Glutamatergic neuron (in vitro differentiated cells): ENCODE measurements at places on chromosomes 5 and 9.

DNA sequence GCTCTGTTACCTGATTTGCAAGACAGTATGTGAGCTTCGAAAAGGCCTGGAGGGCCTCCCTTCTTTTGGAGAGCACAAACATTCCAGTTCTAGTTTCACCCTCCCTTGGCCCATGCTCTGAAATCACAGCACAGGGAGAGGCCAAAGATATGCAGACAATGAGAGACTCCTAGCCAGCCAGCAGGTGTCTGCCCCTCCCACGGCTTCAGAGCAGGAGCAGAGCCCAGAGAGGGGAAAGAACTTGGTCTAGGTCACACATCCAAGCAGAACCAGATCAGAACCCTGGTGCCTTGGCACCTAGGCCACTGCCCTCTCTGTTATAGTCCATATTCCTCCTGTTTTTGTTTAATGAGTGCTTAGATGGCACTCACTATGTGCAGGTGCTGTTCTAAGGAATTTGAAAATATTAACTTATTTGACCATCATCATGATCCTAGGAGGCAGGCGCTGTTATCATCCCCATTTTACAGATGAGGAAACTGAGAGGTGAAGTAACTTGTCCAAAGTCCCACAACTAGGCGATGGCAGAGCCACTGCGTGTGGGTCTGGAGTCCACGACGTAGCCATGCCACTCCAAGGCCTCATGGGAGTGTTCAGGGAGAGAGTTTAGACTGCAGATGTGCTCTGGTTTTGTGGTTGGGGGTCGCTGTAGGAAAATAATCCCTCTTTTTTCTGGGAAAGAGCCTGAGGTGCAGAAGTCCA lies 27.2 kb downstream of the TMOD1 start:
- no peaks in the 10 kb centered on the region for H3K36me3 ChIP-seq
- no peak overlapping the region for H3K27ac ChIP-seq
- DNase-seq = no peak
- peaks cover 2% of the 10 kb centered on the region for H3K4me1 ChIP-seq

DNA sequence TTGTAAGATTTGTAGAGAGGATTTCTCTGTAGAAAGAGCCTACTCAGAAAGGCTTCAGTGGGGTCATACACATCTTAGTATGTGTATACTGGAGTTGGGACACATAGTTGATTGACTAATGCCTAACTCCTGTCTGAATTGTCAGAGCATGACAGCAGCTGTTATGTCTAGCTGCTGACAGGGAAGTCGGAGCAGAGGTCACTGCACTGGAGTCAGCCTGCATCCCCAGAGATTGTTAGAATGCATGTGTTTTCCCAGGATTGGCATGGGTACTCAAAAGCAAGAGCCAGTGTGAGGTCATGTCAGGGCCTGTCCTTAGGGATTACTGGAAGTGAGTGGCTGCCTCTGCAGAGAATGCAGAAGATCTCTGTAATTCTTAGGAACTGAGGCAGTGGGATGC lies 82.7 kb downstream of the ITGA1 start:
- H3K27me3 ChIP-seq = no peaks in the 10 kb centered on the region
- H3K27ac ChIP-seq = peak overlapping the region; percentile 35
- no peak overlapping the region for H3K4me3 ChIP-seq
- peaks cover 21% of the 10 kb centered on the region for H3K4me1 ChIP-seq

DNA sequence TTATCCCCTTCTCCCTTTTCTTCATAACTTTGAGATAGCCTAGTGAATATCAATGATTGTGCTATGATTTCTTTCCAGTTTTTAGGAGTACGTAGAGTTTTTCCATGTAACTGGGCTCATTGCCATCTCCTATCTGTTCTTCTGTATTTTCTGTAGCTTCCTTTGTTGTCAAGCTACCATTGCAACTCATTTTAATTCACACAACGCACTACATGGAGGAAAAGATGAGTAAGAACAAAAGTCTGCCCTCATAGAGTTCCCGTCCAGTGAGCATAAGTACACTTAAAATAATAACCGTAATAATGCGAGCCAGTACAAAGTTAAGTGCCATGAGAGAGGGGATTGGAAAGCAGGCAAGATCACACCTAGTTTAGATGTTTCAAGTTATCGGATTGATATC lies 177.7 kb downstream of the PAM start:
- peaks cover 14% of the 10 kb centered on the region for H3K4me1 ChIP-seq
- peaks cover 4% of the 10 kb centered on the region for H3K36me3 ChIP-seq
- DNase-seq = no peak
- H3K27ac ChIP-seq = no peak overlapping the region
- H3K4me3 ChIP-seq = no peak overlapping the region

GRCh38 chr5:155699385-155699784 lies 627.6 kb upstream of the SGCD start:
- H3K4me1 ChIP-seq = no peaks in the 10 kb centered on the region
- H3K27me3 ChIP-seq = no peaks in the 10 kb centered on the region
- H3K27ac ChIP-seq = no peak overlapping the region
- H3K4me3 ChIP-seq = no peak overlapping the region
- H3K36me3 ChIP-seq = no peaks in the 10 kb centered on the region
- DNase-seq = no peak

GRCh38 chr9:71004196-71004595 lies 117.2 kb downstream of the TRPM3 start:
- H3K27ac ChIP-seq = no peak overlapping the region
- no peak for DNase-seq
- no peak overlapping the region for H3K4me3 ChIP-seq
- H3K4me1 ChIP-seq = no peaks in the 10 kb centered on the region

DNA sequence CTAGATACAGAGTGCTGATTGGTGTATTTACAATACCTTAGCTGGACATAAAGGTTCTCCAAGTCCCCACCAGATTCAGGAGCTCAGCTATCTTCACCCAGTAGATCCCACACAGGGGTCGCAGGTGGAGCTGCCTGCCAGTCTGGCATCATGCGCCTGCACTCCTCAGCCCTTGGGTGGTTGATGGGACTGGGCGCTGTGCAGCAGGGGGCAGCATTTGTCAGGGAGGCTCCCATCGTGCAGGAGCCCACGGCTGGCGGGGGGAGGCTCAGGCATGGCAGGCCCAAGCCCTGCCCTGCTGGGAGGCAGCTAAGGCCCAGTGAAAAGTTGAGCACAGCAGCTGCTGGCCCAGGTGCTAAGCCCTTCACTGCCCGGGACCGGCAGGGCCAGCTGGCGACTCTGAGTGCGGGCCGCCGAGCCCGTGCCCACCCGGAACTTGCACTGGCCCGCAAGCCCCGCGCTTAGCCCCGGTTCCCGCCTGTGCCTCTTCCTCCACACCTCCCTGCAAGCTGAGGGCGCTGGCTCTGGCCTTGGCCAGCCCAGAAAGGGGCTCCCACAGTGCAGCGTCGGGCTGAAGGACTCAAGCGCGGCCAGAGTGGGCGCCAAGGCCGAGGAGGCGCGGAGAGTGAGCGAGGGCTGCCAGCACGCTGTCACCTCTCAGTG lies 314.1 kb upstream of the ATP10B start:
- H3K27ac ChIP-seq = no peak overlapping the region
- no peaks in the 10 kb centered on the region for H3K27me3 ChIP-seq
- H3K36me3 ChIP-seq = no peaks in the 10 kb centered on the region
- no peak overlapping the region for H3K4me3 ChIP-seq

GRCh38 chr5:27403243-27403882 lies 365.0 kb upstream of the CDH9 start:
- DNase-seq = no peak
- no peaks in the 10 kb centered on the region for H3K4me1 ChIP-seq
- H3K27me3 ChIP-seq = no peaks in the 10 kb centered on the region
- no peak overlapping the region for H3K4me3 ChIP-seq
- H3K27ac ChIP-seq = no peak overlapping the region
- no peaks in the 10 kb centered on the region for H3K36me3 ChIP-seq

GRCh38 chr5:168653626-168654025 lies 74.5 kb upstream of the PANK3 start:
- no peak overlapping the region for H3K4me3 ChIP-seq
- H3K27me3 ChIP-seq = no peaks in the 10 kb centered on the region
- peaks cover 16% of the 10 kb centered on the region for H3K4me1 ChIP-seq
- DNase-seq = no peak
- H3K27ac ChIP-seq = peak overlapping the region; percentile 30

DNA sequence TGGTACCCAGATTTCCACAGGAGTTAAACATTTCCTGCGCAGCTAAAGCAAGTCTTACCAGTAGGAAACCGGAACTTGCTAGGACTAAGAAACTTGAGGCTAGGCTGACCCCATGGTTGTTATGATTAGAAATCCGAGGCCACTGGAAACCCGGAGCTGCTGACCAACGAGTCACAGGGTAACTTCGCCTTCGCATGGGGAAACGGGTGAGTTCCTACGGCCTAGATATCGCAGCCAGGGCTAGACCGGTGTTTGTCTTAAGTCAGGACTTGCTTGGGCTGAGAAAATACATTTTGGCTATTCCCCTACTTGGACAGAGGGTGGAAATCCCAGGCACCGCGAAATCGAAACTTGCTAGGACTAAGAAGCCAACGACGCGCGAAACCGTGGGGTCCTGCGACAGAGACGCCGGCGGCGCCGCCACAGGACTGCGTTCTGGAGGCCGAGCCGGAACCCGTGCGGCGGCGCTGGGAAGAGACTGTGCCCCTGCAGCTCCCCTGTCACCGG lies 1.6 kb upstream of the ANXA2R start:
- DNase-seq = peak; percentile 70
- H3K36me3 ChIP-seq = no peaks in the 10 kb centered on the region
- no peak overlapping the region for H3K27ac ChIP-seq

DNA sequence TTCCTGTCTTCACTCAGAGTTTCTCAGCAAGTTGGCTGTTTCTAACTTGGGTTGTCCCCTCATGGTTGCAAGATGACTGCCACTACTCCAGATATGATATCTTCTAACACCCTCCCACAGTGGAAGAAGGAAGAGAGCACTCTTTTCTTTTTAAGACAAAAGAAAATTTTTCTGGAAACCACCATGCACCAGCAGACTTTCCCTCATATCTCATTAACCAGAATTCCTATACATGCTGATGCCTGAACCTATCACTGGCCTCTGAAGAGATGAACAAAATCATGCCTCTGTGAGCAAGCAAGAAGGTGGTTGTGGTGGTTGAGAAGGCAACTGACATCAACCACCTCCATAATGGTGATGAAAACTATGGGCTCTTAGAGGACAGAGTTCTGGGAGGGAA lies 56.8 kb downstream of the FEM1C start:
- no peak overlapping the region for H3K4me3 ChIP-seq
- H3K36me3 ChIP-seq = no peaks in the 10 kb centered on the region
- H3K27me3 ChIP-seq = no peaks in the 10 kb centered on the region
- no peaks in the 10 kb centered on the region for H3K4me1 ChIP-seq
- no peak for DNase-seq
- no peak overlapping the region for H3K27ac ChIP-seq

- H3K4me3 ChIP-seq = peak overlapping the region; percentile 25
- peak; percentile 33 for DNase-seq
- peaks cover 6% of the 10 kb centered on the region for H3K4me1 ChIP-seq
- H3K36me3 ChIP-seq = no peaks in the 10 kb centered on the region
- H3K27ac ChIP-seq = no peak overlapping the region
Observed at GRCh38 chr9:88537761-88538091, 2.7 kb downstream of the NXNL2 start.

GRCh38 chr5:16542236-16542635 lies 74.6 kb downstream of the RETREG1 start:
- no peak for DNase-seq
- peaks cover 14% of the 10 kb centered on the region for H3K4me1 ChIP-seq
- H3K27me3 ChIP-seq = peaks cover 3% of the 10 kb centered on the region
- H3K36me3 ChIP-seq = no peaks in the 10 kb centered on the region

- no peak overlapping the region for H3K27ac ChIP-seq
- no peaks in the 10 kb centered on the region for H3K36me3 ChIP-seq
- no peak overlapping the region for H3K4me3 ChIP-seq
- H3K27me3 ChIP-seq = no peaks in the 10 kb centered on the region
Observed at GRCh38 chr9:2192356-2192979, 177.3 kb downstream of the SMARCA2 start.

GRCh38 chr9:89212171-89212570 lies 33.6 kb upstream of the SHC3 start:
- H3K4me1 ChIP-seq = no peaks in the 10 kb centered on the region
- no peak for DNase-seq
